ENCODE measurements at places on chromosomes 1 and 21. TPM values are rescaled to one million over a fixed set of nuclear protein-coding genes. Genes with fewer than 3 reads are reported as not detected.

DNA sequence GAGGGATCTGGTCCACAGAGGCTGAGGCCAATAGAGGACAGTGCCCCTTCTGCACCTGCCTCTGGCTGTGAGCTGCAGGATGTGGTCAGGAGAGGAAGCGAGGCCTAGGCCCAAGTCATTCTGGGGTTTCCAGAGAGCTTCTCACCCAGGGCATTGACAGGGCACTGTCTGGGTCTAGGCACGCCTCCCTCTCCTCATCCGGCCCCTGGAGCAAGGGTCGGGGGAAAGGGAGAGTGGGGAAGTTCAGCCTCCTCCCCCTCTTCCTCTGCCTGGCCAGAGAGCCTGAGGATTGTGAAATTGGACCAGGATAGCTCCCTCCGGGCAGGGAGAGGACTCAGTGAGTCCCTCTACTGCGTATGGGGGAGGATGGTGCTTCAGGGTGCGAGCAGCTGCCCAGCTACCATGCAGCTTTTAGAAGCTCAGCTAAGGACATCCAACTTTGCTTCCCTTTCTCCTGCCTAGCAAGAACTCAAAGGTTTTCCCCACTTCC lies 6.3 kb upstream of the INAVA start:
- no peak overlapping the region for H3K4me3 ChIP-seq
- H3K36me3 ChIP-seq = no peaks in the 10 kb centered on the region

GRCh38 chr1:53145619-53145941 lies 3.1 kb upstream of the SLC1A7 start:
- peaks cover 9% of the 10 kb centered on the region for H3K4me1 ChIP-seq
- no peak overlapping the region for H3K4me3 ChIP-seq
- H3K36me3 ChIP-seq = no peaks in the 10 kb centered on the region
- no peak overlapping the region for H3K27ac ChIP-seq
- DNase-seq = no peak

DNA sequence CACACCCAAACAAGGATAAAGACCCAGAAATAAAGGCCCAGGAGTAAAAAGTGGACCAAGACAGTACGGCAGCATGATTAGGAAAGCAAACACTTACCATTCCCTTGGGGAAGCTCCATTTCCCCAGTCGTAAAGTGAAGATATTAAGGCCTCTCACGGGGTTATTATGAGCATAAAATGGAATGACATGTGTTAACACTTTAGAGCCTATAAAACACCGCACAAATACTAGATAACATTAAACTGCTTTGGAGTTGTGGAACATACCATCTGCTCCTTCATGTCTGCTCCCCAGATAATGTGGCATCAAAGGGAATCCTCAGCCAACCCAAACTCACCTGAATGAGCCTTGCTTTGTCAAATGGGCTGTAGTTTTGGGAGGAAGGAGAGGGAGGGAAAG lies 8.9 kb upstream of the ITLN2 start:
- H3K27me3 ChIP-seq = no peaks in the 10 kb centered on the region
- H3K4me3 ChIP-seq = no peak overlapping the region
- H3K4me1 ChIP-seq = no peaks in the 10 kb centered on the region
- H3K27ac ChIP-seq = no peak overlapping the region
- no peaks in the 10 kb centered on the region for H3K36me3 ChIP-seq

DNA sequence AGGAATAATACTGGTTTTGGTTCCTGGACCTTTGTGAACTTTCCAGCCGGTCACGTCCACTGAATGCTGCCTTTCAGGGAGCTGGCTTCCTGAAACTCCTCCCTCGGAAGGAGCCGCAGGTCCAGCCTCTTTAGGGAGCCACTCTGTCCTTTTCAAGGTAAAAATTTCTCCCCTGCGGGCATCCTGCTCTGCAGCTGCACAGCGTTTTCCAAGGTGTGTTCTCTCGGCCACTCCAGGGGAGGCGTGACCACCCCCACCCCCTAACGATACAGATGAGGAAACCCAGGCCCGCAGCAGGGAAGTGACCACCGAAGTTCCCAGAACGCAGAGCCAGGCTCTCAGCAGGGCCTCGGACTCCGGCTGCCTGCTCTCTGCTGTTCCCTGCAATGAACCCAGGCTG lies 21.5 kb downstream of the PADI2 start:
- H3K27ac ChIP-seq = no peak overlapping the region
- no peak for DNase-seq
- no peaks in the 10 kb centered on the region for H3K36me3 ChIP-seq
- H3K4me3 ChIP-seq = no peak overlapping the region

DNA sequence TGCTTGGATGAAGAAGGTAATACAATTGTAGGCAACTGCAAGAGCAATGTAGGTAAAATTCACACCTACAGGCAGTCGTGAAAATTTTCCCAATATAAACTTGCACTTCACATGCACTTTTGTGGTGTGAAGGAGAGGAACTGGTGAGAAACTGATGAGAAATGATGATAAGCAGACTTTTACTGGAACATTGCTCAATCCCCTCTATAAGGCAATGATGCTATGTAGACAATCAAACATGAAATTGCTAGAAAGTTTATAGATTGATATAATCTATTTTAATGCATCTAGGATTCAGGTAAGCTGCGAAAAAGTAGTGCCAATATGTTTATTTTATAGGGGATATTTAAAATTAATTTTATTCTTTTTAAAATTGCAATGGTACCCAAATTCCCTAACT lies 802.2 kb downstream of the KCNT2 start:
- H3K4me3 ChIP-seq = no peak overlapping the region
- no peaks in the 10 kb centered on the region for H3K27me3 ChIP-seq
- no peak for DNase-seq
- no peaks in the 10 kb centered on the region for H3K36me3 ChIP-seq
- no peaks in the 10 kb centered on the region for H3K4me1 ChIP-seq

DNA sequence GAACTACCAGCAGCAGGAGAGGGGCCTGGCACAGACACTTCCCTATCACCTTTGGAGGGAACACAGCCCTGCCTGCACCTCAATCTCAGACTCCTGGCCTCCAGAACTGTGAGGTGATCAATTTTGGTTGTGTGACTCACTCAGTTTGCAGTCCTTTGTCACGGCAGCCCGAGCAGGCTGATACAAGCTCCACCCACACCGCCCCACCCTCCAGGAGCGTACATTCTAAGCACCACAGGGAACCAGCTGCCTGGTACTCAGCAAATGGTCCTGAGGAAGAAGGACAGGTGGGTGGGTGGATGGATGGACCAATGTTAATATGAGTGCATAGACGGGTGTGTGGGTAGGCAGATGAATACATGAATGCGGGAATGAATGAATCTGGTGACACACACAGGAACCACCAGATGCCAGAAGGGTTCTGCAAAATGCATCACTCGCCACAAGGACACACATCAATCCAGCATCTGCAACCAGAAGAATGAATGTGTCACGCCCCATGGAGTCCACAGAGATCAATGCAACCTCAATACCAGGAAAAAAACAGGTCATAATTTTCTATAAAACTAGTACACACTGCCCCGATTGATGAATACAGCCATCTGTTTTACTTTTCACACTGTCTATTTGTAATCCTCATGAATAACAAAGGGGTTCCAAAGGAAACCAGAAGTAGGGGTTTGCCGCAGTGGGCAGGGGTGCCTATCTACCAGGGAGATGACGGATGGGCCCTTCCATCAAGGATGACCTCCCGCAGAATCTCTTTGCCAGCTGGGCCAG lies 284.5 kb downstream of the NPHP4 start:
- H3K36me3 ChIP-seq = no peaks in the 10 kb centered on the region
- H3K4me1 ChIP-seq = peaks cover 7% of the 10 kb centered on the region
- H3K4me3 ChIP-seq = no peak overlapping the region
- peak; percentile 40 for DNase-seq
- H3K27me3 ChIP-seq = no peaks in the 10 kb centered on the region

- H3K27me3 ChIP-seq = peaks cover 14% of the 10 kb centered on the region
- H3K4me3 ChIP-seq = no peak overlapping the region
- no peaks in the 10 kb centered on the region for H3K36me3 ChIP-seq
- no peak for DNase-seq
- H3K4me1 ChIP-seq = no peaks in the 10 kb centered on the region
- no peak overlapping the region for H3K27ac ChIP-seq
These were observed 617.5 kb downstream of the PTPRU start for GRCh38 chr1:29853716-29854330.

DNA sequence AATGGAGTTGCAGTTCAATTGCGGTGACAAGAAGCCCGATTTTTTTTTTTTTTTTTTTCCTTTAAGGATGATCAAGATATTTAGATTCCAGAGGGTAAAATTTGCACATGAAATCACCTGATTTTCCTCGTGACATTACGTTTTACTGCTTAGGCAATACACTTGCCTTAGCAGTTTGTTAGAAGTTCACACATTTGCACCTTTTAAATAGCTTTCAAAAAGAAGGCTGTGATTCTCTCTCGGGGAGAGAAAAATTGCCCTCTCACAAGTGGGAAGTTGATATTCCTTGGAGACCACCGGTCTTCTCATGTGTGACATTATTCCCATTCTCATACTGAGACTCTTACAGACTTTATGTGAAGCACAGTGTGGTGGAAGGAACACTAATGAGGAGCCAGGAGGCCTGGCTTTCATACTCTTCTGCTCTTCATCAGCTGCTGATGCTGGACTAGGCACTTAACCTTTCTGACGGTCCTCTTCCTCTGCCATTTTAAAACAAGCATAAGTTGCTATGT lies 69.8 kb upstream of the HSPA13 start:
- H3K4me3 ChIP-seq = no peak overlapping the region
- H3K27me3 ChIP-seq = no peaks in the 10 kb centered on the region
- no peaks in the 10 kb centered on the region for H3K4me1 ChIP-seq
- no peak overlapping the region for H3K27ac ChIP-seq
- no peaks in the 10 kb centered on the region for H3K36me3 ChIP-seq

DNA sequence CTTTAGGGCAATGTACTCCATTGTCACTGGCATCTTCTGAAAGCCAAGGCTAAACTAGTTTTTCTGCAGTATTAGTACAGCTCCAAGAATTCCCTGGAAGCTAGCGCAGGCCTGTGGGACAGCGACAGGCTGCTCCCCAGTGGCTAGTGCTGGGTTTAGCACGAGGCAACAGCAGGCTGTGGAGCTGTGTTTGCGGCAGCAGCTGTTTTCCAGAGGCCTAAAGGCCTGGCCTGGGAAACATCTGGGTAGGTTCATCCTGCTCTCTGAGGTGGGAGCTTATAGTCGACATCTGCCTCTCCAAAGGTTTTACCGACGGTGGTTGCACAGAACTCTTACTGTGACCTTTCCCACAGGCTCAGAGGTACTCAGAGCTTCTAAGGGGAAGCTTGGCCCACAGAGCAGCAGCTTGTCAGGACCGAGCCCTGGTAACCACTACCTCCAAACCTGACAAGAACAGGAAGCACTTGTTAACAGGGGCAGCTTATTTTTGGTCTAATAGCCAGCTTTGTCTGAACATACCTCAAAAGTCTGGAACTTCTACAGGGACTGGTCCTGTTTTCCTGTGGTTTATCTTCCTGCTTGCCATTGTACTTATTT lies 17.2 kb downstream of the CC2D1B start:
- peaks cover 18% of the 10 kb centered on the region for H3K36me3 ChIP-seq
- H3K4me1 ChIP-seq = no peaks in the 10 kb centered on the region
- no peak for DNase-seq
- H3K4me3 ChIP-seq = no peak overlapping the region
- no peaks in the 10 kb centered on the region for H3K27me3 ChIP-seq

DNA sequence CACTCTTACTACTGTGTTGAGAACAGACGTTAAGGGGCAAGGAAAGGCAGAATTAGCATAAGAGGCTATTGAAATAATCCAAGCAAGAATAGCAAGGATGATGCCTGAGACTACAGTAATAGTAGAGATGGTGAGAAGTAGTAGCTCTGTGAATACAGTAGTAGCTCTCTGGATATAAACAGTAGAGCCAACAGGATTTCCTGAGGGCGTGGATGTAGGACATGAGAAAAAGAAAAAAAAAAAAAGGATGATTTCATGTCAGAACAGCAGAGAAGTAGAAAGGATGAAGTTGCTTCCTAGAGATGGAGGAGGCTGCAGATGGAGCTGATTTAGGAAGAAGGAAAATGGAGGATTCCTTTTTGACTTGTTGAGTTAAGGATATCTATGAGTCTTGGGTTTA lies 112.3 kb downstream of the OMA1 start:
- peaks cover 4% of the 10 kb centered on the region for H3K4me1 ChIP-seq
- H3K27me3 ChIP-seq = no peaks in the 10 kb centered on the region
- H3K27ac ChIP-seq = no peak overlapping the region
- DNase-seq = no peak

DNA sequence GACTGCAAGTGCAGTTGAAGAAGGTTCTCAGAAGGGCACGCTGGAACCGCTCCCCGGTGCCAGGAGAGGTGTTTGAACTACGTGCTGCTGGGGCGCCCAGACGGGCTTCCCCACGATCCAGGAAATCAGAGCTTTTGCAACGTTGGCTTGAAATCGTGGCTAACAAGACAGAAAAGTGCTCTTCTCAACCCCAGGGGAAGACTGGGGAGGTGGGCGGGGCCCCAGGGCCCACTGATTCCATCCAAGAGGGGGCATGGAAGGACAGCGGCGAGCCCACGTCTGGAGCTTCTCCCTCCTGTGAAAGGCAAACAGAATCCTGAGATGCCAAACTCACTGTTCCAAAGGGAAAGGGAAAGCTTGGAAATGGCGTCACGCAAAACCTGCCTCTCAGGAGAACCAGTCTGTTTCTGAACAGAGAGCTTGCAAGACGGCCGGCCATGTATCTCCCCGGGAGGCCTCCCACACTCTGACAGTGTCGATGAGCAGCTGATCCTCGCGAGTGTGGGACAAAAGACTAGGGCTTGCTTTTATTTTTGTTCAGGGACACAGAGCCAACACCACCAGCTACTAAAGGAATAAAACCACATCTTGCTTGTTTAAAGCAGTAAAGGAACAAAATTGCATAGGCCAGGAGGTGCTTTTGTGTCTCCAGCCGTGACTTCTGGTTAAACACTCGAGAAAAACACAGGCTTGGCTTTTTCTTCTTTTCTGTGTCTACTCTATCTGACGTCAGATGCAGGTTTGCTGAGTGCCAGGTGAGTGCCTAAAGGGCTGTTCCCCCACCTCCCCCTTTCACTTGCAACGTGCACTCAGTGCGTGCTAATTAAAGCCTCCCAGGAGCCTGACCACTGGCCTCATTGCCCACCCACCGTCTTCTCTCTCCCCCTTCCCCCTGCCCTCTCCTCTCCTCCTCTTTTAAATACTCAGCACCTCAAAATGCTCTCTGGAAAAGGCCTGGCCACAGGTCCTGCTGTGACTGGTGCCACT lies 41.5 kb downstream of the LRRC3 start:
- H3K27ac ChIP-seq = no peak overlapping the region
- DNase-seq = no peak
- no peaks in the 10 kb centered on the region for H3K4me1 ChIP-seq
- H3K27me3 ChIP-seq = peaks cover 8% of the 10 kb centered on the region

DNA sequence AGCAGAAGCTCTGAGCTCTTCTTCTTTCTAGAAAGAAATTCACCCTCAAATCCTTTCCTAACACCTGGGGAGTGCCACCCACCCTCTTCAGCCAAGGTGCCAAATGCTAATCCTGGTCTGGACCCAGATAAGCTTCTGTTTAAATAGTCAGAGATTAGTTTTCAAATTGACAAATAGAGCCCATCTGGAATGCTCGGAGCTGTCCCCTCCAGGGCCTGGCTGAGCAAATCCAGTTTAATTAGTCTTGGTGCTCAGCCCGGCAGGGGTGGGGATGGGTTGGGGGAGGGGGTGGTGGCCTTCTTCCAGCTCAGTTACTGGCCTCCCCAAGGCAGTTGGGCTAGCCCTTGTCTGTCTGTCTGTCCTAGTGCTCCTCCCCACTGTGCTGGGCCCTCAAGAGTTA lies 269.5 kb downstream of the GRIK3 start:
- H3K27me3 ChIP-seq = no peaks in the 10 kb centered on the region
- H3K36me3 ChIP-seq = no peaks in the 10 kb centered on the region
- H3K4me1 ChIP-seq = no peaks in the 10 kb centered on the region
- DNase-seq = no peak
- H3K4me3 ChIP-seq = no peak overlapping the region
- no peak overlapping the region for H3K27ac ChIP-seq

Gene HDGF
- 172 TPM for polyA plus RNA-seq

Gene NTMT2
- not detected for polyA plus RNA-seq

Gene ZNF697
- polyA plus RNA-seq = 3.3 TPM

Gene S100A7
- 31.2 TPM for polyA plus RNA-seq

Gene SPATA45
- polyA plus RNA-seq = not detected

Gene TMPRSS15
- polyA plus RNA-seq = not detected
